ENCODE measurements at places on chromosomes 7 and 10. TPM values are rescaled to one million over a fixed set of nuclear protein-coding genes. Genes with fewer than 3 reads are reported as not detected.
A peak's percentile ranks its signal among the peaks of the same experiment; 100 is the strongest.

The GIMAP5 gene
- not detected for total RNA-seq

- no peak for DNase-seq
Measured at GRCh38 chr7:79055722-79056415, 397.6 kb downstream of the MAGI2 start.

DNA sequence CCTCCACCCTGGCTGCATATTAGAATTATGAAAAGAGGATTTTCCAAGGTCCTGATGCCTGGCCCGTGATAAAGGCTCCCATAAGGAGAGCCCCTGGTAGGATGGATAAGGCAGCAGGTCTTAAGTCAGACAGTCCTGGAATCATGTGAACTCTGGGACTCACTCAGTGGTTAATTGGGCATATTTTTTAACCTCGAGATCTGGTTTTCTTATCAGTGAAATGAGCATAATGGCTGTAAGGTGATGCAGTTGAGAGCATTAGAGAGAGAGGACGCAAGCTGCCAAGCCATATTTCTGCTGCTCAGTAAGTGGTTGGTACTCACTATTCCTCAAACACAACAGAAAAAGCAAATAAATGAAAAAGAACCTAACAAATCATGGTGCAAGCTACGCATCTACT, 37.8 kb downstream of the TARP start:
- DNase-seq: no peak

DNA sequence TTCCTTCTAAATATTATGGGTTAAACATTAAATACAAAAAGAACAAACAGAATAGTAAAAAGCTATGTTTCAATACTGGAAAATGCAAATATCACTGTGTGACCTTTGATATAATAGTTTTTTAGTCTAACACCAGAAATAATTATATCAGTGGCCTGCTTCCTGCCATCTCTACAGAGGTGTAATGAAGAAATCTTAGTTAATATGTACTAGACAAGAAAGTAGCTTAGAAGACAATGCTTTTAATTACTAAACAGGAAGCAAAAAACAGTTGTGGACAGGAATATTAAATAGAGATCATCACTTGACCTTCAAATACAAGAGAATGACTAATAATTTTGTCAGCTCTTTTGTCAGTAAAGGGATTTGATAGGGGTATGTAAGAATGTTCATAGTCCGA, 47.4 kb upstream of the LRRN3 start:
- no peak for DNase-seq

GRCh38 chr10:78460204-78460603, 426.5 kb downstream of the RPS24 start:
- no peak for DNase-seq

- DNase-seq: peak; percentile 67
Measured at GRCh38 chr10:35639021-35639727, 2.9 kb downstream of the FZD8 start.

DNA sequence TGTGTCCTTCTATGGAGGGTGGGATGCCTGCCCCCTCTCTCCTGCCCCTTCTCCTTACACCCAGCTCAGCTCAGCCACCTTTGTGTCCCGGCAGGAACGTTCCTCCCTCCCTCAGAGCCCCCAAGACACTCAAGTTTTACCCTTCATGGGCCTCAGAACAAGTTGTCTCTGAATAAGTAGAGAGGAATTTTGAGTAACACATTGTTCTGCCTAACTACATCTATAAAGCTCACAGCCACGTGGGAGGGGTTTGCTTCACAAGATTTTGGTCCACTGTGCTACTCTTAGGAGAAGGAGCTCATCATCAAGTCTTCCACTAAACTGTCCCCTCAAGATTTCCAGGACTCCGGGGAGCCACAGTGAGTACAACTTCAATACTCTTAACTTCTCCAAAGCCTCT, 51.6 kb upstream of the ZNF32 start:
- DNase-seq: no peak

DNA sequence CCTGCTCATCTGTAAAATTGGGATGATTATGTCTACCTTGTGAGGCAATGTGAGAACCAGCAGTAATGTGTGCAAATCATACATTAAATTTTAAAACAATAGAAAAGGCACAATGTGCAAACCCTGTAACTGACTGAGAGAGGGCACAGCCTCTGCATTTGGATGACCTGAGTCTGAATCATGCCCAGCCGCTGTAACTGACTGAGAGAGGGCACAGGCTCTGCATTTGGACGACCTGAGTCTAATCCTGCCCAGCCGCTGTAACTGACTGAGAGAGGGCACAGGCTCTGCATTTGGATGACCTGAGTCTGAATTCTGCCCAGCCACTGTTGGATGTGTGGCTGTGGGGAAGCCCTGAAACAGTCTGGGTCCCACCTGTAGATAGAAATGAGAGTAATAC, 351.5 kb upstream of the SHH start:
- DNase-seq: no peak

GRCh38 chr10:6044751-6045313, 17.3 kb downstream of the IL2RA start:
- no peak for DNase-seq

DNA sequence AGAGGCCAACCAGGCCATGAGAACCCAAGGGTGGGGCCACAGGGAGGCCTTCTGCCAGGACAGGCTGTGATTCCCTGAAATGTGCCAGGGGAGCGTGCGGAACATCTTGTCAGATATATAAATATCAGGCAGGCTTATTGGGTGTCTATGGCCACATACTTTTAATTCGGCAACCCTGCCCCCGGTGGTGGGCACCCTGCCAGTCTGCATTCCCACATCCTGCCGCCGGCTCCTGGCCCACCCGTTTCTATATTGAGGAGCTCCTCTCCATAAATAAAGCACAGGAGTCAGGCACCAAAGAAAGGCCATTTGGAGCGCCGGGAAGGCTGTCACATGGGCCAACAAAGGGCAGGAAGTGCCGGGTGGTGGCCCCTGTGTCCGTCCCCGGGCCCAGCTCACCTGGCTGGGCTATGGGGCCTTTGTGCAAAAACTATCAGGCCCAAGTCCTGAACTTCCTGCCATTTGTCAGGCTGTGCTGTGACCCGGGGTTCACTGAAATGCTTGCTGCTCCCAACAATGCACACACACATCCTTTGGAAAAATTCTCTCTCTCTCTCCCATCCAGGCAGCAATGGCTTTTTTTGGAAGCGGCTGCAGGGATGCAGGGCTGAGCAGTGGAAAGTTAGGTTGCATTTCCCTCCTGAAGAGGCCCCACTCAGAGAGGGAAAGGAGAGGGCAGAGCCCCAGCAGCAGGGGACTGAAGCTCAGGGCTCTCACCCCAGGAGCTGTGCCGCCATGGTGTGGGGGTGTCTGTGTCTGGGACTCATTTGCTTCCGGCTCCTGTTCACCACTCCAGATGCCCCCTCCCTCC, 25.0 kb upstream of the PODXL start:
- no peak for DNase-seq
